Thymus (tissue), 14 donors: ENCODE measurements at places on chromosomes 13 and 19.

DNA sequence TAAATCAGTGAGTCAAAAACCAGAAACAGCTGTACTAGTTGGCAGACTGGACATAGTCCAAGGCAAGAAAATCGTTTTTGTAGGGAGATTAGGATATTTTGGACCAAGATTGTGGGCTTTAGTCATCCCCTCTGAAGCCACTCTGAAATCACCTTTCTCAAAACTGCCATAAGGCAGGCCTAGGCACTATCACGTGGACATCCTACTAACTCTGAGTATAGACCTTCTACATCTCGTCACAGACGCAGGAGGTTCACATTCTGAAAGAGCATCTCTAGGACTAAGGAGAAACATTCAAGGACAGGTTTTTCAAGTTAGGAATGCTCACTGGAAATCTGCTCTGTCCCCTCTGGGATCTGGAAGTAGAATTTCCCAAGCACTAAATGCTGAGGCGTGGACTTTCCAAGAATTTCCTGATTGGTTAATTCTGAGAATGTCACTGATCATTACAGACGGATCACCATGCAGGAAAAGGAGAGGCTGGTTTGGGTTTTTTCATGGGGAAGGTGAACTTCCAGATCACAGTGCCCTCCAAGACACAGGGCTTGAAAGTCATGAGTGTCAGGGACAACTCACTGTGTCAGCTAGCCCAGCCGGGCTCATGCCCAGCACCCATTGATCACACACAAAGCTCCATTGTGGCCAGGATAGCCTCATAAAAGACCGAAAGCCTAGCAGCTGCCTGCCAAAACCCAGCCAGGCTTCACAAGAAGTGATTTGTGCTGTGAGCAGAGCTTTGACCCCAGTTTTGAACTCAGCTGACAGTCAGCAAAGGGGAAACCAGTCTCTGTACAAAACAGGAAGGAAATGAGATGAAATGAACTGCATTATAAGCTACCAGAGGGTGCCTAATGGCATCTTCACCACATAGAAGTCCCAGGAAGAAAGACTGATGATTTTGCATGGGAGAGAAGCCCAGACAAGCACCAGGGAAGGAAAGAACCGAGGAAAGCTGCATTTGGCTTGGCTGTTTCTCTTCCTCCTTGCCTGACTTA, 2.7 kb upstream of the RUBCNL start:
- DNase-seq, result no peak

GRCh38 chr19:58212336-58213074, 16.2 kb upstream of the ZNF544 start:
- no peak for DNase-seq

DNA sequence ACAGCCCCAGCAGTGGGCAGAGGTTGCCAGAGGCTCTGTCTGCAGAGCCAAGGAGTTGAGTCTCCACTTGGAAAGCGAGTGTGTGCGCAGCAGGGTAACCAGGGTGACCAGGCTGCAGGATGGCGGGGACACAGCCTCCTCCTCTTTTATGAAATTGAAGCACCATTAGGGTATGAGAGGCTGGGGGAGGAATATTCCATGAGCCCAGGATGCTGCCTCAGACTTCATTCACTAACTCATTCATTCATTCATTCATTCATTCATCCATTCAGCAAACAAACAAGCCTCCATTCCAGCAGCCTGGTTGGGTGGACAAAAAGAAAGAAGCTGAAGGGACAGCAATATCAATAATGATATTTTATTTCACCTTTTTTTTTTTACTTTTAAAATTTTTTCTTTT, 6.6 kb upstream of the LMTK3 start:
- DNase-seq, result no peak

DNA sequence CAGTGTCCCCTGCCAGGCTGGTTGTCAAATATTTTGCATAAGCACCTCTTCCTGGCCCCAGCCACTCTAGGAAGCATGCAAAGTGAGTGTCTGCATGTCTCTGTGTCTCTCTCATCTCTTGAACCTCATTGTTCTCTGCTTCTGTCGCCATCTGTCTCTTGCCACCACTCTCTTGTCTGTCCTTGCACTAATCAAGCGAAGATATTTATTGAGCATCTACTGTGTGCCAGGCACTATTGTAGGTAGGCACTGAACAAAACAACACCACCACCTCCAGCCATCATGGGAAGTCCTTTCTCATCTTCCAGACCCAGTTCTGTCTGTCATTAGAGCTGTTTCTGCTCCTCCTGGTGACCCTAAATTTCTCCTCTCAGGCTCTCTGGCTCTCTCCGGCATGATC, 52.0 kb upstream of the SHKBP1 start:
- no peak for DNase-seq

GRCh38 chr13:62210951-62211350, 795.3 kb upstream of the PCDH20 start:
- no peak for DNase-seq

DNA sequence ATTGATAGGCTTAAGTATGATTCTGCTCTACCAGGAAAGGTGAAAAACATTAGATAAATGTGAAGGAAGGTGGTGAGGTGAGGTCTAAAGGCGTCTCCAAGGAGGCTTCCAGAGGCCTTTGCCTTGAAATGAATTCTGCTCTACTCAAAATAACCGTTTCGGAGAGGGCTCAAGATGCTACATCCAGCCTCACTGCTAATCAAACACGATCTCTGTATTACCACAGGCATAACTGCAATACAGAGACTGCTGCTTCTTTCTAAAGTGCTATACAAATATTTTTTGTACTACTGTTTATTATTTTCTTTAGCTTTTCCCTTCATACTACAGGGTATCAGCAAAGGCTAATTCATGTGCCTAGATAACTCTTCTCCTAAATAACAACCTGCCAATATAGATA, 16.8 kb downstream of the MBNL2 start:
- DNase-seq, result no peak

GRCh38 chr13:47656651-47657050, 344.4 kb downstream of the SUCLA2 start:
- no peak for DNase-seq

DNA sequence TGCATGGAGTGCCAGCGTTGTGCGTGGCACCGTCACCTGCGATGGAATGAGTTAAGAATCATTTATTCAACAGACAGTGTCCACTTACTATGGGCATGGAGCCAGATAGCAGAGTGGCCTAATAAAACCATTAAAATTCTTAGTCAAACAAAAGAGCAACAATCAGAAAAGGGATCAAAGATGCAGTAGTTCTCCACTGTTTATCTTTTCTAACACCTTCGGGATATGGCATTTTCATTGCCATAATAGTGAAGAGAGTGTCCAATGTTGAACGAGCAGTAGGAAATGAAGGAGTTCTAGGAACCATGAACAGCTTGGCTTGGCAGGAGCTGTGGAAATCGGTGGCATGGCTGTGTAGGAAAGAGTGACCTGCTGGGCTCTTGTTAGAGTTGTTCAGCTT, 2.0 kb downstream of the TNFSF11 start:
- DNase-seq, result no peak

DNA sequence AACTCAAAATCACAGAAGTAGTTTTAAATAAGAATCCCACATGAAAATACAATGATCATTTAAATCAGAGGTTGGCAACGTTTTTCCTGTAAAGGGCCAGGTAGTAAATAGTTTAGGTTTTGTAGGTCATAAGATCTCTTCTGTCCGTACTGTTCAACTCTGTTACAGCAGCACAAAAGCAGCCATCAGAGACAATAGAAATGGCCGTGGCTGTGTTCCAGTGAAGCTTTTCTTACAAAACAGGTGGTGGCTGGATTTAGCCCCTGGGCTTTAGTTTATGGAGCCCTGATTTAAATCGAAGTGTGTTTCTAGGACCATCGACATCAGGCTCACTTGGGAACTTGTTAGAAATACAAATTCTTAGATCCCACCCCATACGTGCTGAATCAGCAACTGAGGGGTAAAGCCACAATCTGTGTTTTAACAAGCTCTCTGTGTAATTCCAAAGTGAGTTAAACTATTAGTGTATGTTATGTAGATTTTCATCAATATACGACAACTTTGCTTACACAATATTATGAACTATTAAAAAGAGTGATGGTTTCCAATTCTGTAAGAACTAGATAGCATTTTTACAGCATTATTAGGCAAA, 54.8 kb upstream of the MIR17HG start:
- no peak for DNase-seq

- DNase-seq, result no peak
These were observed 27.8 kb downstream of the COG3 start for GRCh38 chr13:45492538-45492937.

DNA sequence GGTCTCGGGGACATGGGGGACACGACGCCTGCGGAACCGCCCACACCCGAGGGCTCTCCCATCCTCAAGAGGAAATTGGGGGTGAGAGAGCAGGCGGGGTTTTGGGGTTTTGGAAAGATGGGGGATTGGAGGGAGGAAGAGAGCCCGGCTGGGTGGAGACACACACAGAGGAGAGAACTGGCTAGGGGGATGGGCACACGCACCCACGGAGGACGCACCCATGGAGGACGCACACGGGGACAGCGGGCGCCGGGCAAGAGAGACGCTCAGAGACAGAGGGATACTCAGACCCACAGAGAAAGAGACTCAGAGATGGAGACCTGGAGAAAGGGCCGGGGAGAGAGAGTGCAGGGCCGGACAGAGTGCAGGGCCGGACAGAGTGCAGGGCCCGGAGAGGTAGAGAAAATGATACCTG, 52.1 kb downstream of the MAP4K1 start:
- no peak for DNase-seq

- no peak for DNase-seq
These were observed 9.8 kb upstream of the DPF1 start for GRCh38 chr19:38233740-38234251.

DNA sequence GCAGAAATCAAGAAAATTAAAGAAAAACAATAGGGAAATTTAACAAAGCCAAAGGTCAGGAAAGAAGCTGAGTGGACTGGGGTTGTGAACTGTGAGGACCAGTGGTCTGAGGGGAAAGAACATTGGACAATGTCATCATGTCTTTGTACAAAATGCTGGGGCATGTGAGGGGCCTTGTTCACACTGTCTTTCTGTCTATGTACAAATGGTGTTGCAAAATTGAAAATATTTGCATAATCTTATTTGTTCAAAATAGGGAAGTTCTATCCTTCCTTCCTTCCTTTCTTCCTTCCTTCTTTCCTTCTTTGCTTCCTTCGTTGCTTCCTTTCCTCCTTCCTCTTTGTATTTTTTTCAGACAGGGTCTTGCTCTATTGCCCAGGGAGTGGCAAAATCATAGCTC, 79.2 kb upstream of the SCEL start:
- DNase-seq, result no peak

DNA sequence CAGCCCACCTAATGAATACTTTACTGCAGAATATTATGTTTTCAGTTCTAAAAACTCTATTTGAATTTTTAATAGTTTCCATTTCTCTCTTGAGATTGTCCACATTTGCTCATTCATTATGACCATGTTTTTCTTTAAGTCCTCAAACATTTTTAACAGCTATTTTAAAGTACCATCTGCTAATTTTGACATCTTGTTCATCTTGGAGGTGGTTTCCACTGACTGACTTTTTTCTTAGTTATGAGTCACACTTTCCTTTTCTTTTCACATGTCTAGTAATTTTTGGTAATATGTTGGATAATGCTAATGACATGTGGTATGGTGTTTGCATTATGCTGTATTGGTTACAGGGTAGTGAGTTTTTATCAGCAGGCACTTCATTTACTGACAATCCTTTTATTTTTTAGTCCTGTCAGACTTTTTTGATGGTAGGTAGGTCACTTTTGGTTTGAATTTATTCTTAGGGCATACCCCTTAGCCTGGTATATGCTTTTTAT, 15.4 kb upstream of the ESD start:
- DNase-seq, result no peak

- no peak for DNase-seq
These were observed 348.1 kb upstream of the MIR17HG start for GRCh38 chr13:90999401-90999800.

- no peak for DNase-seq
These were observed 12.6 kb upstream of the METTL21C start for GRCh38 chr13:102707467-102707866.

GRCh38 chr13:28204043-28204442, 65.7 kb downstream of the PAN3 start:
- DNase-seq, result no peak

GRCh38 chr13:33089311-33089710, 73.1 kb downstream of the KL start:
- no peak for DNase-seq

DNA sequence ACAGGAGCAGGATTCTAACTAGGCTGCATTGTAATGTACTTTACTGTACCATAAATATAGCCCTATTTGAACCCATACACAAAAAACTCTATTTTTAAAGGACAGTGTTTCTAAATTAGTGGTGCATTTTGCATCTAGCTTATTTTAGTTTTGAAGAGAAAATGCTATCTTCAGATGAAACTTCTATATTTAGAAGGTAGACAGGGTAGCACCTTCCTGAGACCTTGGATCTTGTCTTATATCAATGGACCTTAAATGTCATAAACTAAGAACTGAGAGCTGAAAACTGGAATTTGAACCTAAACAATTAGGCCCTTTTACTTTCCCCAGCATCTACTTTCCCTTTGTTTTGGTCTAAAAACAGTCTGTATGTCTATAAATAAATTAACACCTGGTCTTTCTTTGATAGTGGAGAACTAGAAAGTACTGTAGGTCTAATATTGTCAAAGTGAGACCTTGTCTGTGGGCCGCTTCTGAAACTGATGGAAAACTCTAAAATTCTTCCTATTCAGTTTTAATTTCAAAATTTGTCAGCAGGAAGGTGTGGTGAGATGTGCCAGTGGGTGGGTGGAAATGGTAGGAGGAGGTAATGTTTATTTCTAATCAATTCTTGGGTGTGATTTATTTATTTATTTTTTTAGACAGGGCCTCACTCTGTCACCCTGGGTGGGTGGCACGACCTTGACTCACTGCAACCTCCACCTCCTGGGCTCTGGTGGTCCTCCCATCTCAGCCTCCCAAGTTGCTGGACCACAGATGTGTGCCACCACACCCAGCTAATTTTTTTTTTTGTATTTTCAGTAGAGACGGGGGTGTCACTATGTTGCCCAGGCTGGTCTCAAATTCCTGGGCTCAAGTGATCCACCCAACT, 10.1 kb downstream of the COG3 start:
- DNase-seq, result no peak

- DNase-seq, result no peak
These were observed 358.5 kb downstream of the MYO16 start for GRCh38 chr13:108987944-108988343.
